ENCODE measurements at places on chromosomes 6 and 20.

- DNase-seq, result no peak
Observed at GRCh38 chr6:105066836-105067235, 109.9 kb downstream of the LIN28B start.

DNA sequence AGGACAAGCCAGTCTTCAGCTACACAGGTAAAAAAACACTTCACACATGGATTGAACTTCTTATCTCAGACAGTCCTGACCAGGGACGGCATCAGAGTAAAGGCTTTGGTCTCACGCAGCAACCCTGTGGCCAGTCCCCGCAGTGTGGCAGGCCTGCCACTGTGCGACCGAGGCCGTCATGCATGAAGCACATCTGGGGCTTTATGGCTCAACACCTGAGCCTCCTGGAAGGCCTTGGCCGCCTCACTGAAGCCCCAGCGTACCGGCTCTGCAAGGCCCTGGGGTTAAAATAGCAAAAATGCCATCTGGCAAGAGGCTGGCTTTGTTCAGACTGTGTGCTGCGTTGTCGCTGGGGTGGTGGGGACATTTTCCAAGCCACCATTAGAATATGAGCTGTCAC lies 32.8 kb downstream of the TBC1D7 start:
- DNase-seq, result no peak

GRCh38 chr6:47157653-47158219 lies 115.6 kb upstream of the ADGRF1 start:
- no peak for DNase-seq

GRCh38 chr20:58664331-58664730 lies 13.2 kb downstream of the STX16 start:
- DNase-seq, result no peak

GRCh38 chr6:27374824-27375612 lies 13.5 kb upstream of the ZNF391 start:
- DNase-seq, result peak; percentile 72

GRCh38 chr6:28335564-28336283 lies at the start of gene ZSCAN31:
TSS of gene ZSCAN31 (minus strand) at chr6:28336148. CDS start at chr6:28329683, 6,465 bp downstream.
- peak; percentile 97 for DNase-seq

GRCh38 chr6:136350914-136351313 lies 61.3 kb upstream of the BCLAF1 start:
- no peak for DNase-seq

- DNase-seq, result no peak
Observed at GRCh38 chr6:48144021-48144420, 33.0 kb upstream of the PTCHD4 start.

Data from mucosa of gallbladder (tissue), 1 donor.